ENCODE measurements at places on chromosomes 4 and X.

- no peak for DNase-seq
These were observed at the start of gene CLNK for GRCh38 chr4:10684631-10685030. TSS of gene CLNK (minus strand) at chr4:10684768. CDS start at chr4:10667869, 16,899 bp downstream.

- no peak for DNase-seq
These were observed 103.0 kb downstream of the AFF1 start for GRCh38 chr4:87037671-87038334.

- DNase-seq, result no peak
These were observed 50.5 kb downstream of the RAP1GDS1 start for GRCh38 chr4:98311656-98312055.

- no peak for DNase-seq
These were observed at the start of gene GUCY1A1 for GRCh38 chr4:155666344-155667221. TSS of gene GUCY1A1 (plus strand) at chr4:155666848. CDS start at chr4:155696868, 30,020 bp downstream.

- DNase-seq, result no peak
These were observed 269.2 kb upstream of the DDX53 start for GRCh38 chrX:22730542-22730941.

DNA sequence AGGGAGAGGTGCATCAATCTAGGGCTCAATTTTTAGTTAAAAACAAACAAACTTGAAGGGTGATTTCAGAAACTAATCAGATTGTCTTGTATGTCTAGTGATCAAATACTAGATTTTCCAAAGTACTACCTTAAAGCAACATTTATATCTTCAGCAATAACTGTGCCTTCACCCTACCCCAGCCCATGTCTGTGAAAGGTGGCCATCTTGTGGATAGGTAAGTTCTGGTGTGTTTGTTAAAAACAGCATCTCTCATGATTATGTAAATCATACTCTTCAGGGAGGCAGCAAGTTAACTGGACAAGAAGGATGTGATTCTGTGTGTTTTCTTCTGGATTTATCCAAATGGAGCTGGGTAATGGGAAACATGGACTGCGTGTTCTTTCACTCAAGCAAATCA lies 81.4 kb upstream of the ACSL1 start:
- no peak for DNase-seq

- DNase-seq, result no peak
These were observed 6.4 kb downstream of the HSPA4L start for GRCh38 chr4:127788517-127788916.

DNA sequence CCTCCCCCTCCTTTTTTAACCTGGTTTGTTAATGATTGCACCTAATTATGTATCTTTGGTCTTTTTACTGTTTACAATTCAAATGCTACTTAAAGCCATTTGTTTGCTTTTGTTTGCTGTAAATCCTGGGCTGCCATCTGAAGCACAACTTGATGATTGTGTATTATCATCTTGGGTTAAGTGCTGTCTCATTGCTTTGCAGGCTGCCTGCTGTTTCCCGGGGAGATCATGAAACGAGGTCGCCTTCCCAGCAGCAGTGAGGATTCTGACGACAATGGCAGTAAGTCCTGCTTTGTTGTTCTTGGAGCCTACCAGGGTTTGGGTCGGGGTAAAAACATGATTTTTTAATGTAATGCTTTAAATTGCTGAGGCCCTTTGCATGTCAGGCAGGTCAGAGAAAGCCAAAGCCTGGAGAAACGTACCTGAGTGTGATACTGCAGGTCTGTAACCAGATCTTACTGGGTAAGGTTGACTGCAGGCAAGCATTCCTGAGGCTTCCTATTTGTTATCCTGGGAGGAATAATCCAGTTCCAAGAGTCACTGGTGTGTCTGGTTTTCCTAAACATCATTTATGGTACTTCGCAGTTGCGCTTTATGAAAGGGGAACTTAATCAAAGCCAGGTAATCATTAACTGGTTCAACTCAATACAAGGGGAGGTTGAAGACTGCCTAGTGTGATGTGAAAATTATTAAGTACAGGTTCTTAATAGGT lies 22.2 kb downstream of the JADE1 start:
- no peak for DNase-seq
